ENCODE measurements at places on chromosomes 6 and 20.

GRCh38 chr6:35215665-35216411 lies 2.1 kb downstream of the SCUBE3 start:
- no peak for DNase-seq

- DNase-seq: no peak
These were observed 17.5 kb upstream of the PLCG1 start for GRCh38 chr20:41119614-41120561.

DNA sequence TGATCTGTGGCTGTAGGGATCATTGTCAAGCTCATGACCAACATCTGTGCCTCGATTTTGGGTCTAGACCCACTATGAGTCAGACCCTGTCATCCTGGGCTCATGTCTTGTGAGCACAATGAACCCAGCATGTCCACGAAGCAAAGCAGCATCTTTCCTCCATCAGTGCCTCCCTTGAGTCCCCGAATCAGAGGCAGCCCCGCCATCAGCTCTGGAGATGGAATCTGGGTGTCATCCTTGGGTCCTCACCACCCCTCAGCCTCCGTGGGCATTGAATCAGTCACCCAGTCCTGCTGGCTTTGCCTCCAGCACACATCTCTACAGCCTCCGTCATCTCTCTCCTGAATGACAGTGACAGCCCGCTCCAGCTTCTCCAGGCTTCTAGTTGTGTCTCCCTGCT lies 56.9 kb downstream of the CHMP4B start:
- DNase-seq: no peak

DNA sequence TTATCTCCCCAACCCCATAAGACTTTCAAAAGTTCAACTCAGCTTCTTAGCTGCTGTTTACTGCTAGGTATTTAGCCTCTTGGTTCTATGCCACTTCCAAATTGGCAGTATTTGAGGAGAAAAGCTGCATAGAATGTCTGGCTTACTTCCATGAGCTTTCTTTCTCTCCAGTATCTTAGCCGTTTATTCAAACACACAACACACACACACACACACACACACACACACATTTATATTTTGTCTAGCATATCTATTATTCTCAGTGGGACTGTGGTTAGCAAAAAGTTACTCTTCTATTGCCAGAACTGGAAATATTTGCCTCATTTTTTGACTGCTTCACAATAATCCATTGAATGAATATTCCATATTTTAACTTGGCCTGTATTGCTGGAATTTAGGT lies 634.2 kb upstream of the IMPG1 start:
- DNase-seq: no peak

DNA sequence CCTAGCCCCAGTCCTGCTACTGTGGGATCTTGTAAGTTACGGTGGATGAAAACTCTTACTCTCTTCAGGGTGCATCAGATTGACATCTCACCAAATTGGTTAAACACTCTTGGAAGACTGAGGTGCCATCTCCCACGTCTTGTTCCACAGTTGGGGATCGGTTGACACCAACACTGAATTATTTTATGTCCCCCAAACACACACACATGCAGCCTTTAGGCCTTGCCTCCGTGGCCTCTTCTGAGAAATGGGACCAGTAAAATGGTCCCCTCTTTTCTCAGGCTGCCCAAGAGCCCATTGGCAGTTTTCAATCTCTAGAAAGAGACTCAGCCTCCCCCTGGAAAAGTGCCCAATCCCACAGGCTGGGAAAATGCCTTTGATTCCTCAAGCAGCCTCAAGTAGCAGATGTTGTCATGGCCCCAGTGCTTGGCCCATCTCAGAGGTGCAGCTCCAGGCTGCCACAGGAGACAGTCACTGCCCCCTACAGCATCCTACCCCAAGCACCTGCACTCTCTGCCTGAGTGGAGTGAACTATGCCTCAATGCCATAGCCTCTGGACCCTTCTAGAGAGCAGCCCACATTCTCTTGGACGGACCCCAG lies 163.9 kb downstream of the ANKRD60 start:
- no peak for DNase-seq

DNA sequence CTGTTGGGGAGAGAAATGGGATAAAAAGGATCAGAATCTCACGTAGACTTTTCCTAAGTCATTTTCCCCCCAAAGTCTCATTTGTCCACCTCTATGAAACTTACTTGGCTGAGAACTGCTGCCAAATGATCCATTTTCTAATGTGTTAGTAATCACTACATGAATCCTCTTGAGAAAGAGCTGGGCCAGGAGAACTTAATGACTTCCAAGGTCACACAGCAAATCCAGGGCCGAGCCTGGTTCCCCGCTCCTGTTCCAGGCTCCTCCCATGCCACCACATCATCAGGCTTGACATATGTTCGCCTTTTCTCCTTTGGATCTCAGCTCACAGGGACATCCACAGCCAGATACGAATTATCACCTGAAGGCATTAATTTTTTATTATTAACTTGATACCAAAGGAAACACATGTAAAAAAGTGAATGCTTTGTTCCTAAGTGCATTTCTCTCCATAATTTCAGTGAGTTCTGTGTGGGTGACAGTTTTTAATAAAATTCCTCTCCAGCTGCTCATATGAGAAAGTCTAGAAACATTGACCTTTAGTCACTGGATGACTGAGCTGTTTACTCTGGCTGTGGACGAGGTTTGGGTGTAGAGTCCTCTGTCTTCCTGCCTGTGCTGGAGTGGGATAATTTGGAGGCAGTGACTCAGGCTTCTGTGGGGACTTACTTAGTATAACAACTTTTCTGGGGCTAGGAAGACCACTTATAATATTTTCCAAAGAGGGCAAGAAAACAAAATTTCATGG lies 276.3 kb downstream of the PAX1 start:
- DNase-seq: no peak

- DNase-seq: no peak
These were observed 135.8 kb upstream of the FOXA2 start for GRCh38 chr20:22720206-22720605.

DNA sequence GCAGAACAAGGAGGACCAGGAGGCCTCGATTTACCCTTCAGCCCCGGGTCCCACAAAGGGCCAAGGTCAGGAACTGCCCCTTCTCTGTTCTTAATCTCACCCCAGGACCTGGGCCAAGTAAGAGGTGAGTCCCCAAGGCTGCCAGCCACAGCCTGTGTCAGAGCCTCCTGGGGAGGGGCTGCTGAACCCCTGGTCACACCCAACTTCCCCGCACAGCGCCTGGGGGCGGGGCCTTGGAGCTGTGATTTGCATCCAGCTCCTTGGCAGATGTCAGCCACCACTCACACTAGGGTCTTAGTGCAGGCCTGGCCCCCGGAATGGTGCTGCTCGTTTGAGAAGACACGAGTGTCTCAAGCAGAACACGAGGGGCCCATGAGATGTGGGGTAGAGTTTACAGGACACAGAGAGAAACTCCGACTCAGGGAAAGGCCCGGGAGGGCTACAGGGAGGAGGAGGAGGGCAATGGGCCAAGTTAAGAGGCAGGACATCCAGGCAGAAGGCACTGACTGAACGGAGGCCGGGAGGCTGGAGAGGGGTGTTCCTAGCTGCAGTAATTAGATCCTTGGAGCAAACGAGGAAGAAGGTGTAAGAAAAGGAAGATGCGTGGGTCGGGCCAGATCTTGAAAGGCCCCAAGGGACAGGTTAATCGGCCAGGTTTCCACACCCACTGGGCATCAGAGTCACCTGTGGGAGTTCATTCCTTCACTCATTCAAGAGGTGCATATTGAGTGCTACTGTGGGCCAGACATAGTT lies 26.9 kb downstream of the ZBP1 start:
- DNase-seq: no peak

- no peak for DNase-seq
These were observed 24.9 kb downstream of the SEC23B start for GRCh38 chr20:18532626-18533025.

GRCh38 chr6:48626421-48626820 lies 515.4 kb upstream of the PTCHD4 start:
- DNase-seq: no peak

- no peak for DNase-seq
These were observed 42.2 kb downstream of the NFATC2 start for GRCh38 chr20:51500311-51500710.

- no peak for DNase-seq
These were observed 98.5 kb downstream of the PRDM1 start for GRCh38 chr6:106184629-106185028.

GRCh38 chr20:48691523-48691922 lies 136.3 kb downstream of the PREX1 start:
- DNase-seq: no peak

DNA sequence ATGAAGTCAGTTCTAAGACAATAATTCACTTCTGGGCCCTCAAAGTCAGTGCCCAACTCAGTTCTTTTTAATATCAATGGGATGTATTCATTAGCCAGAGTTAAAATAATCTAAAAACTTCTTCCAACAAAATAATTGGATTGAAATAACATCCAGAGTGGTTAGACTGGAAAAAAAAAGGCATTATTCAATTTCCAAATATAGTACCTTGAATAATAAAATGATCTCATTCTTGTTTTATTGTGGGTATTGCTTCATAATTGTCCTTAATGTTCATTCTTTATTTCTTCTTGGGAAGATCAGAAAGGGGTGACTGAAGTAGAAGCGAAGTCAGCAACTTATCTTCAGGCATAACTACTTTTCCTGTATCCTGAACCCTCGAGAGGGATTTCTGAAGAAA lies 85.1 kb upstream of the JARID2 start:
- no peak for DNase-seq

- DNase-seq: peak; percentile 21
These were observed 46.4 kb upstream of the DDR1 start for GRCh38 chr6:30837870-30838269.

- no peak for DNase-seq
These were observed 303.1 kb downstream of the HAO1 start for GRCh38 chr20:7637184-7637583.

DNA sequence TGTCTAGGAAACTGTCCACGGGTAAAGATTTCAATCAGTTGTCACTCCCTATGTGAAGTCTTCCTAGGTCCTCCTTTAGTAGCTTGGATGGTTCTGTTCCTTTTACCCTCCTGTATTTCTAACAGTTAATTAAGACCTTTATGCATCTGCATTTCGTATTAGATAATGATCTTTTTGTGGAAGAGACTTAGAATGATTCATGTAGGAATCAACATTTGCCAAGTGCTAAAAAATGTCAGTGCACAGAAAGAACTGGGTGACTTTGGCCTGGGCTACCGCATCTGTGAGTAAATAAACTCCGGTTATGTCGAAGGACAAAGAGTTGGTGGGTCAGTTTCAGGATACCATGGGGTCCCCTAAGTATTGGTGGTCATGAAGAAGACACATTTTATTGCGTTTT lies 918.0 kb downstream of the TFAP2A start:
- no peak for DNase-seq

DNA sequence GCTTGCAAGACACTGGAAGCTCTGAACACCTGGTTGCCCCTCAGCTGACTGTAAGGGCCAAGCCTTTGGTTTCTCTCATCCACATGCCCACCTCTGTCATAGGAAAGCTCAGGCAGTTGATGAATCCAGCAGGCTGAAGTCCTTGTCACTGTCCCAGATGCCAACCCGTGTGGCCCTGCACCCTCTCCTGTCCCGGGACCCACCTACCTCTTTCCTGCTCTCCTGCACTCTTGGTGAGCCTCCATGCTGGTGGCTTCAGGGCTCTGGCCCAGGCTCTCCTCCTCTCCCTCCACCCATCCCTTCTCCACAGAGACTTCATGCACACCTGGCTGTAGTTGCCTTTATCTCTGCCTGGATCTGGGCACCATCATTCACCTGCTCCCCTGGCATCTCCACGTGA lies 4.0 kb upstream of the GID8 start:
- no peak for DNase-seq

GRCh38 chr6:134415656-134416055 lies 97.7 kb upstream of the SGK1 start:
- no peak for DNase-seq

DNA sequence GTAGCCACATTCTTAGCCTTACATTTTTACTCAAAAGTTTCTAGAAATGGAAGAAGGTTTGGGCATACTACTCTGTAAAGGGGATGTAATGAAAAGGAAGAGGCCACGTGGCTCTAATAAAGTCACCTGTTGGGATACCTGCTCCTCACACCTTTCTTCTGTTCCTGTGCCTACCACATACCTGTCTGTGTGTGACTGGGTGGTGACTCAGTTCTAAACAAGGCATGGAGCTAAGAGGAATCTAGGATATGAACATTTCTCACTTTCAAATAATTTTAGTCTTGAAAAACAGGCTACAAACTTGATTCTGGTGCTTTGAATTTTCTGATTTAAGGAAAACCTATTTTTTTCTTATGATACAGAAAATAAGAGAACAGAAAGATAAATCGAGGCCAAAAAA lies 363.6 kb downstream of the RFPL4B start:
- DNase-seq: no peak

- DNase-seq: peak; percentile 12
These were observed 44.3 kb downstream of the OR2B2 start for GRCh38 chr6:27867945-27868300.

DNA sequence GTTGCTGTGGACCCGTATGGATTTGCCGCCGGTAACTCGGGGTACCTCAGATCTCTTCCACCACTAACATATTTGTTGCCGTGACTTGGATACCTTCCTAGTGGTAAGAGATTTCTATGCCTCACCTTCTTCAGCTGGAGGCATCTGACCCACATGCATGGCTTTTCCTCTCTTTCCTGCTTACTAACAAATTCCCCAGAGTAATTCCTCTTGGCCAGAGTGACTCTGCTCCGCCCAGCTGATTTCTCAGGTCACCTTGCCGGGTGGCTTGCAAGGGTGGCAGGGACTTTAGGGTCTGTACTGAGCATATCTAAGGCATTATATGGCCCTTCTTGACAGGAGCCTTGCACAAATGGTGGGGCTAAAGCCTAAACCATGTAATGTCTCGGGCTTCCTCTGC lies 38.2 kb downstream of the FAM184A start:
- DNase-seq: no peak

DNA sequence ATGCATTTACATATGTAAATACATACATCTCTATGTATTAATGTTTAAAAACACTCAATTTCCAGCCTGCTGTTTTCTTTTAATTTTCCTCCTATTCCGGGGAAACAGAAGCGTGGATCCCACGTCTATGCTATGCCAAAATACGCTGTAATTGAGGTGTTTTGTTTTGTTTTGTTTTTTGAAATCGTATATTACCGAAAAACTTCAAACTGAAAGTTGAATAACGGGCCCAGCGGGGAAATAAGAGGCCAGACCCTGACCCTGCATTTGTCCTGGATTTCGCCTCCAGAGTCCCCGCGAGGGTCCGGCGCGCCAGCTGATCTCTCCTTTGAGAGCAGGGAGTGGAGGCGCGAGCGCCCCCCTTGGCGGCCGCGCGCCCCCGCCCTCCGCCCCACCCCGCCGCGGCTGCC lies 355 bp upstream of the BMP2 start:
- no peak for DNase-seq

DNA sequence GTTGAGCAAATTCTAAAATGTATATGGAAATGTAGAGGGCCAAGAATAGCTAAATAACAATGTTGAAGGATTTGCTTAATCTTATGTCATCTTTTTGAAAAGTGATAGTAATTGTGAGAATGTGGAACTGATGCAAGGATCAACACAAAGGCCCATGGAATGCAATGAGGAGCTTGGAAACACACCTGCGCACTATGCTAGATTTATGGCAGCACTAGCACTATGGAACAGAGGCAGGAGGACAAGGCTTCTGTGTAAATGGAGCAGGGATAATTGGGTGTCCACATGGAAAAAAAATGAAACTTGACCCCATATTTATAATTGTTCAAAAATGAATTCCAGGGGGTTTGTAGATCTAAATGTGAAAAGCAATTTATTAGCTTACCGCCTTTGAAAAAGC lies 298.3 kb downstream of the FARS2 start:
- DNase-seq: no peak
